Cardiac fibroblast (primary cell): ENCODE measurements at places on chromosomes 5 and 9.
A peak's percentile ranks its signal among the peaks of the same experiment; 100 is the strongest.

DNA sequence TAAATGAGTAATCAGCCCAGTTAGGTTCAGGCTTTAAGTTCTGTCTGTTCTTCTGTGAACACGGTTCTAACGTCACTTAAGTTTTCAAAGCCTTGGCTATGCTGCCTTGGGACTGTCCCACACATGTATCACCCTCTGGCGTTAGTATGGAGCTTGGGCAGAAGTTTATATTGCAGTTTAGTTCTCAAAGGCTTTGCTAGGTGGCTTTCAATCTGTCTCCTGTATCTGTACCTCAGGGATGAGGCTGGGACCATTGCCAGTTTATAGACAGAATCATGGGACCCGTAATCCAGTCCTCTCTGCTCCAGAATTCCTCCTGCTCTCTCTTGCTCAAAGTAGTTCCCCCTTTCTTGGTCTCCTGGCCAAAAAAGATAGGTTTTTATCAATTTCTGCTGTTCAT is 12.1 kb downstream of the C9orf40 start:
- peak; percentile 51 for DNase-seq

DNA sequence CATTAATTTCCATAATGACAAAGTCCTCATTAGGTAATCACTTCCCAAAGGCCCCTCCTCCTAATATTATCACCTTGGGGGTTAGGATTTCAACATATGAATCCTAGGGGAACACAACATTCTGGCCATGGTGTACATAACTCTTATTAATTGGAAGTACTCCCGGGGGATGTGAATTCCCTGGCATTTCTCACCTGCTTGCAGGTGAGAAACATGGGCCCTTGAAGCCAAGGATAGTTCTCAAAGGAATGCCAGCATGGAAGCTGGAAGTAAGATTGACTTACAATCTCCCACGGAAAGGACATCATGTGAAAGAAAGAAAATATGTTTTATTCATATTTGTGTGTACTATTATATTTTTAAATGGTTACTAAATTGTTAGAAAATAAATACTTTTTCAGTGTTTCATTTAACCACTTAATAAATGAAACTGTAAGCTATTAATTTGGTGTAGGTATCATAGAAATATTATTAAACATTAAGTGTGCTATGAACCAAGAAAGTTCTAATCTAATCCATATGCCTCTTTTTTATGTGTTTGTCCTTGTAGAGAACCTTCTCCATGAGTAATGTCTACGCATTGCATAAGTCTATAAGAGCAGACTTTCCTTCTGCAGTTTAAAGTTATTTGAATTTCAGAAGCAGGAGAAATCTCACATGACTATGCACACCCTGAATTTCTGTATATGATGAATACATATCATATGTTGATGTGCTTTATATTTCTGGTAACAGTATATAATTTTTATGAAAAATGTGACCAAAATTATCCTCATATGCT is 59.4 kb downstream of the ANXA1 start:
- no peak for DNase-seq

GRCh38 chr5:37921452-37921851 is 81.6 kb upstream of the GDNF start:
- DNase-seq = peak; percentile 21

- no peak for DNase-seq
Measured at GRCh38 chr5:126376443-126376842, 46.8 kb upstream of the GRAMD2B start.

DNA sequence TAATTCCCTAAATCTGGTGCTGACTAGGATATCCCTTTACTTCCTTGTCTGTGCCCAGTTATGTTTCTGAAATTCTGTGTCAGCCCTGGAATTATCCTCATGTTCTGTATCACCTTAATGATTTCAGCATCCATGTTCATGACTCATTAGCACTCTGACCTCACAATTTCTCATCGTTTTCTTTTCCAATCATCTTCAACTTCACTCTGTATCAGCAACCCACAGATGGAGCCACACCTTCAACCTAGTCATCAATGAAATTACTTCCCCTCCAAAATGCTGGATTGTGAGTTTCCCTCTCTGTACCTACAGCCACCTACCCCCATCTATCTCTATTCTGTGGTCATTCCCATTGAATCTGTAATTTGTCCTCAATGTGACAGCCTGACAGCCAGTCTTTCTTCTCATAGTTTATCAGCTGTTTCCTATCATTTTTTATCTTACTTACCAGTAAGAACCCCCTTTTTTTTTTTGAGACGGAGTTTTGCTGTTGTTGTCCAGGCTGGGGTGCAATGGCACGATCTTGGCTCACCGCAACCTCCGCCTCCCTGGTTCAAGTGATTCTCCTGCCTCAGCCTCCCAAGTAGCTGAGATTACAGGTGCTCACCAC is 3.1 kb upstream of the IL6ST start:
- peak; percentile 75 for DNase-seq

DNA sequence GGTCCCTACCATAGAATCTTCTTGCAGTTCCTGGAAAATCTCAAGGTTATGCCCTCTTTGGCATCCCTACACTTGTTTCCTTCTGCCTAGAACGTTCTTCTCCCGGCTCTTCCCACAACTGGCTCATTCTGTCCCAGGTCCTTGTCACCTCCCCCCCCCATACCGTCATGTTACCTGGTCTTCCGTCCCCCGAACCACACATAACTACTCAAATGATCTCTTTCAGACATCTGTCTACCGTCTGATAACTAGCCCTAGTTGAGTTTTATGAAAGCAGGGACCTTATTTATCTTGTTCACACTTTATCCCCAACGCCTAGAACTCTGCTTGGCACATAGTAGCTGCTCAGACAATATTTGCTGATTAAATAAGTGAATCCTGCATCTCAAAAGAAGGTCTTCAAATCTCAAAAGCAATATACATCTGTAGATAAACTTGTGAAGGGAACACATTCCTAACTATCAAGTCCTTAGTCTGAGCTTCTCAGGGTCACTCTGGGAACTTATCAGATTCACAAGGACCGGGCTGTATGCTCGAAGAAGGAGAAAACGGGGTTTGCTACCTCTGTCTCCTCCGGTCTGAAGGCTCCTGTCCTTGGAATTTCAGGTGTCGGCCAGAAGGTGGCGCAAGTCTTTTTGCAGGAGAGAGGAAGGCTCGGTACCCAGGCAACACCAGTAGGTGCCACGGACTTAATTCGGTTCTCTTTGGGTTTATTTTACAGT is 30.0 kb downstream of the LCP2 start:
- DNase-seq = peak; percentile 78

DNA sequence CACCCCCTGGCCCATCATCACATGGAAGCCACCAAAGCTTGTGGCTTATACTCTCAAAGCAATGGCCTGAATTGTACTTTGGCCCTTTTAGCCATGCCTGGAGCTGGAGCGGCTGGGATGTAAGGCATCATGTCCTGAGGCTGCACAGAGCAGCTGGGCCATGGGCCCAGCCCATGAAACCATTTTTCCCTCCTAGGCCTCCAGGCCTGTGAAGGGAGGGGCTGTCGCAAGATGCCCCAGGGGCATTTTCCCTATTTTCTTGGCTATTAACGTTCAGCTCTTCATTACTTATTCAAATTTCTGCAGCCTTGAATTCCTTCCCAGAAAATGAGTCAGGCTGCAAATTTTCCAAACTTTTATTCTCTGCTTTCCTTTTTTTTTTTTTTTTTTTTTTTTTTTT is 27.7 kb downstream of the FST start:
- DNase-seq = no peak

GRCh38 chr9:108599571-108599970 is 256.2 kb downstream of the ACTL7B start:
- no peak for DNase-seq

- DNase-seq = peak; percentile 64
Measured at GRCh38 chr9:131334629-131335367, 45.3 kb downstream of the PLPP7 start.

GRCh38 chr5:122445070-122445469 is 133.0 kb downstream of the SNCAIP start:
- no peak for DNase-seq

DNA sequence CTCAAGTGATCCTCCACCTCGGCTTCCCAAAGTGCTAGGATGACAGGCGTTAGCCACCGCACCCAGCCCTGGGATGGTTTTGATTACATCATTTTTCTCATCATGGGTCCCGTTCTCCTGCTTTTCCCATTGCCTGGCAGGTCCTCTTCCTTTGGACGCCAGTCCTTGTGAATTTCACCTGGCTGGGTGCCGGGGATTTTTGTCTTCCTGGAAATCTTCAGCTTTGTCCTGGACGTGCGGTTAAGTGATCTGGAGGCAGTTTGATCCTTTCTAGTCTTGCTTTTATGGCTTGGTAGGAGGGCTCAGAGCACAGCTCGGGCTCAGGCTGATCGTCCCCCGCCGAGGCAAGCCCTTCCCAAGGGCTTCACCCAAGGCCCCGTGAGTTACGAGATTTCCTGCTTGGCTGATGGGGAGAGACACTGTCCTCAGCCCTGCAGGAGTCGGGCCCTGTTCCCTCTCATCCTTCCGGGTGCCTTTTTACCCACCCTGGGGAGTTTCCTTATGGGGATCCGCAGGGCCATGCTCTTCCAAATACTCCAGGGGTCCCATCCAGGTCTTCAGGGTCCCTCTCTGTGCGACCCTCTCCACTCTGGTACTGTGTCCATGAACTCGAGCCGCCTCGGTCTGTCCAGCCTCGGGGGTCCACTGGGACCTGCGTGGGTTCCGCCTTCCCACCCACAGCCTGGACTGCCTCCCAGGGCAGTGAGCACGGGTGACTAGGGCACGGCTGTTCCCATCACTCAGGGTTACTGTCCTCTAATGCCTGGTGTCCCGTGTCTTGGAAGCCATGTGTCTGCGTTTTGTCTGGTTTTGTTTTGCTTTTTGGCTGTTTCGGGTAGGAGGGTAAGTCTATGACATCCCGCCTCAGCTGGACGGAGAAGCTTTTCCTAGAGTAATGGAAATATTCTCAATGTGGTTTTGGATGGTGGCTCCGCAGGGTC is 22.3 kb upstream of the EGFL7 start:
- no peak for DNase-seq

DNA sequence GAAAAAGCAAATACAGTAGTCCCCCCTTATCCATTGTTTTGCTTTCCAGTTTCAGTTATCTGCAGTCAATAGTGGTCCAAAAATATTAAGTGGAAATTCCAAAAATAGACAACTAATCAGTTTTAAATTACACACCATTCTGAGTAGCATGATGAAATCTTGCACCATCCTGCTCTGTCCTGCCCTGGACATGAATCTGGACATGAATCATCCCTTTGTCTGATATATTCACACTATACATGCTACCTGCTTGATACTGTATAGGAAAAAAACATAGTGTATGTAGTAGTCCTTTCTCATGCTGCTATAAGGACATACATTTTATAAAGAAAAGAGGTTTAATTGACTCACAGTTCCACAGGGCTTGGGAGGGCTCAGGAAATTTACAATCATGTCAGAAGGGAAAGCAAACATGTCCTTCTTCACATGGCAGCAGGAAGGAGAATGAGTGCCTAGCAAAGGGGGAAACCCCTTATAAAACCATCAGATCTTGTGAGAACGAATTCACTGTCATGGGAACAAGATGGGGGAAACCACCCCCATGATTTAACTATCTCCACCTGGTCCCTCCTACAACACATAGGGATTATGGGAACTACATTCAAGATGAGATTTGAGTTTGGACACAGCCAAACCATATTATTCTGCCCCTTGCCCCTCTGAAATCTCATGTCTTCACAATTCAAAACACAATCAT is 153.9 kb downstream of the ARRDC3 start:
- DNase-seq = peak; percentile 52

GRCh38 chr5:41748631-41749030 is 121.6 kb downstream of the OXCT1 start:
- DNase-seq = peak; percentile 81

DNA sequence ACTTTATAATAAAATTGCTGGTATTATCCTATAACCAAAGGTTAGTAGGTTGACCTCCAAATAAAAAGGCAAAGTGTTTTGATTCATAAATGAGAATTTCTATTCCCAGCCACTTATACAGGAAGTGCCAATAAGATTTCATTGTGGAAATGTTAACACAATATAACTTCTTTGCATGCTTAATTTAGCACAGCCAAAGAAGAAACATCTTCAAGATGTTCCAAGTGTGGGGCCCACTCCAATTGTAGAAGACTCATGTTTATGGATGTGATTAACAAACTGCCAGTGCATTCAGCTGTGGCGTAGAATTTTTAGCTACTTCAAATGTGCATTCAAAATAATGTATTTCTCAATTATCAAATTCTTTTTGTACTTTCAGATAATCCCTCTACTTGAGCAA is 402.3 kb downstream of the DEPDC1B start:
- no peak for DNase-seq

GRCh38 chr9:86513429-86513828 is 159.2 kb upstream of the TUT7 start:
- DNase-seq = no peak

- DNase-seq = no peak
Measured at GRCh38 chr5:160462167-160462566, 40.5 kb downstream of the PTTG1 start.

- DNase-seq = no peak
Measured at GRCh38 chr9:123099042-123099441, 65.6 kb downstream of the GPR21 start.

GRCh38 chr5:83662558-83662957 is 58.1 kb downstream of the HAPLN1 start:
- no peak for DNase-seq

- peak; percentile 45 for DNase-seq
Measured at GRCh38 chr5:19853616-19854240, 134.3 kb downstream of the CDH18 start.

- no peak for DNase-seq
Measured at GRCh38 chr9:120890320-120891244, 13.6 kb upstream of the PHF19 start.

DNA sequence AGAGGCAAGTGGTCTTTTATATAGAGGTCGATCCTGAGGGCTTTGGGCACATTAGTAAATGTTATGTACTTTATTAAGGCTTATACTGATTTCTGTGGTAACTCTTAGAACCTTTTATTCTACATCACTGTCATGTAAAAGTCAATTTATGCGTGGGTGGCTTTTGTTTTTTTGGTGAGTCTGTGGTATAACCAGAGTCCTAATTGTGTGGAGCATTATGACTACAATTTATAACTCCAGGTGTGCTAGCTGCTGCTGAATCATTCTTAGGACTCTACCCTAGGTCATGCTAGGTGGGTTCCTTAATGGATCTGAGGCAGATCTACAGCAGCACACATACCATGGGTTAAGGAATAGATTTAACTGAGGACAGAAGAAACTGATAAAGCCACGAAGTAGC is 33.9 kb upstream of the KCNN2 start:
- DNase-seq = no peak

DNA sequence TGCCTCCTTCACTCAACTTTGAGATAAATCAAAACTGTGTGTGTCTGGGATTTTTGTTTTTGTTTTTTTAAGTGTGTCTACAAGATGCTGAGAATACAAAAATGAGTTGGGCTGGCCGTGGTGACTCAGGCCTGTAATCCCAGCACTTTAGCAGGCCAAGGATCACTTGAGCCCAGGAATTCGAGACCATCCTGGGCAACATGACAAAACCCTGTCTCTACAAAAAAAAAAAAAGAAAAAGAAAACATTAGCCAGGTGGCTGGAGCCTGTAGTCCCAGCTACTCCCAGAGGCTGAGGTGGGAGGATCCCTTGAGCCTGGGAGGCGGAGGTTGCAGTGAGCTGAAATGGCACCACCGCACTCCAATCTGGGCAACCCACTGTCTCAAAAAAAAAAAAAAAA is 21.0 kb downstream of the HNRNPK start:
- DNase-seq = peak; percentile 78

- DNase-seq = no peak
Measured at GRCh38 chr5:94777056-94777880, 158.8 kb downstream of the SLF1 start.
